Astrocyte of the spinal cord (primary cell): ENCODE measurements at places on chromosomes 7 and 10.
A peak's percentile ranks its signal among the peaks of the same experiment; 100 is the strongest.

DNA sequence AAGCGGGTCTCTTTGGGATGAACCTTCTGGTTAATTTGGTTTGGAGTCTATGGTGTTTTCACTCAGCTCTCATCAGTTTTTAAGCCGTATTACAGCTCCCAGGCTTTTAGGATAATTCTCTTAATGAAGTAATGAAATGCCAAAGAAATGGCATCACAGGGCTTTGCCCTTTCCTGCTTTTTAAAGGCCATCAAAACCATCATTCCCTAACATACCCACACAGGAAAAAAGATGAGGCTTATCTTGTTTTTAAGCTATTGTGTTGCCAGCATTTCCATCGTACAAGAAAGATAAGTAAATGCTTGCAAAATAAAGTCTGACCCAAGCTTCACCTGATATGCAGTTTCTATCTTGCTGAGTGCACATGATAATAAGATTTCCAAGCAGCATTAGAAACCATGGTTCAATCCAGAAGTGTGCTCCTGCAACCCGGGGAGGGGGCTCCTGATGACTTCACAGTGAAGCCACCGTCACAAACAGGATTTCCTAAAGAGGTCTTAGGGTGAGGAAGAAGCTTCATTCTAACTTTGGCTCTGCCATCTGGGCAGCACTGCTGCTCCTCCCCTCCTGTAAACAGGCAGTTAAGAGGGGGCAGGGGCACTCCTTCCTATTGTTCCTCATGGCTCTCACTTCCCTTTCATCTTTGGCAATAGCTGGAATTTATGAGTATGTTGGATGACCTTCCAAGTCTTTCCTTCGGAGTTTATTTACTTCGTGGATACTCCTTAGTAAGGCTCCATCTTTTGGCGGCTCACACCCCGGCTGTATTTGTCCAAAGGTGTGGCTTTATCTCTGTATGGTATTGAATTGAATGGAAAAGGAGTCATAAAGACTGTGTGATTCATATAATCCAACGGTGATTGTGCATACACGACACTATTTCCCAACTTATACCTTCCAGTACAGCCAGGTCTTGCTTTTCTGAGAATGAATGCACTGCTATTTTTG is 55.2 kb upstream of the FAM133B start:
- DNase-seq: no peak

- DNase-seq: no peak
These were observed 6.0 kb upstream of the ZRANB1 start for GRCh38 chr10:124935946-124936345.

DNA sequence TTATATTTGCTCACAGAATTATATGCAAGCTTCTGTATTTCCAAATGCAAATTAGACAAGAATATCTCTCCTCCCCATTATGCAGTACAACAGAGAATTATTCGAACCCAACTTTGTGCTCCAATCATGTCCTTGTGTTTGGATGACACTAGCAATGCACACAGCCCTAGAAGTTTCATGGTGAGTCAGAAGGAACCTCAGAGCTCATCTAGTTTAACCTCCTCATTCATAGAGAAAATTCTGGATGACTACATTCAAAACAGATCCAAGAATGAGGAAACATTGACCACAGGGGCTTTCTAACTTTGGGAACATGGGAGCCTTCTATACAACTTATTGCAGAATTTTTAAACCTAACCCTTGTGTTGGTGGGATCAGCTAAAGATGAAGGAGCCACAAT is 12.8 kb upstream of the ARID5B start:
- DNase-seq: no peak

- no peak for DNase-seq
These were observed 5.9 kb upstream of the OR2F1 start for GRCh38 chr7:143948733-143949132.

DNA sequence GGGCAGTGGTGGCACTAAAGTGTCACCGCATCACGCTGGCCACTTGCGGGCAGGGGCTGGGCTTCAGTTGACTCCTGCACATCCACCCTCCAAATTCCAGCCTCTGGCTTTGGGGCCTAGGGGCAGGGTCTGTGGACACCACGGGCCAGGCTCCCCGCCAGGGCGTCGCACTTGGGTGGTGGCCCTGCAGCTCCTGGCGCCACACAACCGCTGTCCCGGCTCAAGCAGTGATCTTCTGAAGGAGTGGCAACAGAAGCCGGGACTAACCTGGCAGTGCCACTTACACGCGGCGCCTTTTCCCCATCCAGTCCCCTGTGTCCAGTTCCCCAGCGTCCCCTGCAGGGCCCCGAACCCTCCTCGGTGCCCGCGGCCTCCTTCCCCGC is 134.3 kb upstream of the ZNF92 start:
- DNase-seq: no peak

GRCh38 chr7:121371367-121371766 is 24.7 kb downstream of the FAM3C start:
- no peak for DNase-seq

DNA sequence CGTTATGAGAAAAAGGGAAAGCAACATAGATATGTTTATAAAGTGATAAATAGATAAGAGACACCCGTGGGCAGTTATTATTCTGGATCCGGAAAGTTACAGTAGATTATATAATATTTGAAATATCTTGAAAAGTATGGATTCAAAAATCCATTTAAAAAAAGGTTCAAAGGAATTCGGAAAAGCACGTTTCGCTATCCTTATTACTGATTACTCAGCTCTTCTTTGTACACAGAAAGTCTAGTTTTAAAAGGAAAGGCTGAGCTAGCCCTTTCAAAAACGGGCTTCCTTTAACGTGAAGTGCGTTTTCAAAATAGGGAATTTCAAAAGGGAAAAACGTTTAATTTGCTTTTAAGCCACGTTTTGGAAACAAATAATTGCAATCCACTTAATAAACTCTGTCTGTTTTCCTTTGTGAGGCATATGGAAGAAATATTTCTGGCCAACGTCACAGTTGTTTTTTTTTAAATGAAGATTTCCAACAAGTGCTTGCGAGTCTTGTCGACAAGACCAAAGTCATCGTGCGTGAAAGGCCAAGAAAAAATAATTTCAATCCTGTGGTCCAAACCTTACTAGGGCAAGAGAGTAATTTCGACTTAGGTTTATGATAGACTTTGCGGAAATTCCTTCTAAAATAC is 2.2 kb upstream of the SKIDA1 start:
- DNase-seq: peak; percentile 84

- DNase-seq: no peak
These were observed 50.6 kb upstream of the MTURN start for GRCh38 chr7:30084212-30084611.

- no peak for DNase-seq
These were observed 207.5 kb downstream of the KCND2 start for GRCh38 chr7:120480472-120480871.

- DNase-seq: peak; percentile 74
These were observed 18.1 kb downstream of the MINDY4 start for GRCh38 chr7:30789334-30789711.

- no peak for DNase-seq
These were observed 198.7 kb downstream of the PTPRN2 start for GRCh38 chr7:158388928-158389327.

DNA sequence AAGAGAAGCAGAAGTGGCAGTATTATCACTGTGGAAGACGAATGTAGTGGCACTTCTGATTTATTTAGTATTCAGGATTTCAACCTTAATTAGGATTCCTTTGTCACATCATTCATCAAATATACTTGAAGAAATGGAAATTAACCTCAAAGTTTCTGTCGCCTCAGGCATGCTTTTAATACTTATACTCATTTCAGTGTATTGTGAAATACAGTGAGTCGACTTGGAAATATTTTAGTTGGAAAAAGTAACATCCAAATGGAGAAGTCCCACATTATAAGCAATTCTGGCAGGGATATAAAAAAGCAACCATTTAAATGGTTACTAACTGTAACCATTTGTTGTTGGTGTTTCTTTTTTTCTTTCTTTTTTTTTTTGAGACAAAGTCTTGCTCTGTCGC is 648.8 kb downstream of the ARL4A start:
- peak; percentile 64 for DNase-seq

- DNase-seq: no peak
These were observed 39.0 kb downstream of the DIP2C start for GRCh38 chr10:650441-650851.

DNA sequence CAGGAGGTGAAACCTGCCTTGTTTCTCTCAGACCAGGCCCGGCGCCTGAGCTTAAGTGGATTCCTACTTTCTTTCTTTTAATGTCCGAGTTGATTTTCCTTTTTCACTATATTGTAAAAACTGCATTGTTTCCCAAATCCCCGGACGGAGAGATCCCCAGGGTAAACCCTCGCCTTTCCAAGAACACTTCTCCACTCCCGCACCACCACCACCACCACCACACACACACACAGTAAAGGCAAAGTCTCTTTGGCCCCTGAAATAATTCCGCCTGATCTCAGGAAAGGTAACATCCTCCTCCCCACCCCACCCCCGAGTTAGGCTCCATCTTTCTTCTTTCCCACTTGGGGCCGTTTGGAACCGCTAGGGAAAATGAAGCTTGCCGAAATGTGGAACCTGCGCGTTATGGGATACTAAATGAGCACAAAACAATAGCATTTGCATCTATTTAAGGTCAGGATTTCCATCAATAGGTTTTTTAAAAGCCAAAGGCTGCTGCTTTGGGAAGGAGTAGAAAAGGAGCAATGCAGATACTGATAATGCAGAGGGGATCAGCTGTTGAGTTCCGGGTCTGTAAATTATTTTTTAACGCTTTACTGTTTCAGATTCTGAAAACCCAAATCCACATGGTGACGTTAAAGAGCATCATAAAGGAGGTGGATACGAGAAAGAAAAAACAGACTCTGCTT is 2.5 kb downstream of the HPSE2 start:
- DNase-seq: no peak

GRCh38 chr10:69492091-69492745 is 41.0 kb downstream of the TSPAN15 start:
- no peak for DNase-seq

GRCh38 chr10:117306674-117307073 is 65.8 kb downstream of the SLC18A2 start:
- DNase-seq: no peak

GRCh38 chr10:15725603-15726002 is 5.9 kb upstream of the ITGA8 start:
- DNase-seq: peak; percentile 74

DNA sequence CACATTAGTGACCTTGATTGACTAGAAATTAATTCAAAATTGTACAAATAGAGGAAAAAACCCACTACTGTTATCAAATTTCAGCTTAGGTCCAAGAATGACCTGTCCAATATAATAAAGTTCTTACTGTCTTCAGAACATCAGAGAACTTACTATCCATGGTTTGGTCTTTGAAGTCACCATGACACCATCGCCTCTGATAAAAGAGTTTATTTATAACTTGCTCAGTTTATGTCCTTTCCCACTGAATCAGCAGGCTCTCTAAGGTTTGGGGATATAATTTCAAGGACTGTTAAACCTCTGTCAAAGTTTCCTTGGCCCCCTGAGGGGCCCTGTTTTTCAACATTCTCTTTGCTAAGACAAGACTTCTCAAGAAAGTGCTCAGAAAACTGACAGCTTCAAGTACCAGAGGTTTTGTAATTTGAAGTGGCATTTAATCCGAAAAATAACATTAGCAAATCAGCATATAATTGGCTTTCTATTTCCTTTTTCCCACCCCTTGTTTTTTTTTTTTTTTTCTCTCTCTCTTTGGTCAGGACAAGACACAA is 191.7 kb upstream of the FERD3L start:
- DNase-seq: peak; percentile 35

DNA sequence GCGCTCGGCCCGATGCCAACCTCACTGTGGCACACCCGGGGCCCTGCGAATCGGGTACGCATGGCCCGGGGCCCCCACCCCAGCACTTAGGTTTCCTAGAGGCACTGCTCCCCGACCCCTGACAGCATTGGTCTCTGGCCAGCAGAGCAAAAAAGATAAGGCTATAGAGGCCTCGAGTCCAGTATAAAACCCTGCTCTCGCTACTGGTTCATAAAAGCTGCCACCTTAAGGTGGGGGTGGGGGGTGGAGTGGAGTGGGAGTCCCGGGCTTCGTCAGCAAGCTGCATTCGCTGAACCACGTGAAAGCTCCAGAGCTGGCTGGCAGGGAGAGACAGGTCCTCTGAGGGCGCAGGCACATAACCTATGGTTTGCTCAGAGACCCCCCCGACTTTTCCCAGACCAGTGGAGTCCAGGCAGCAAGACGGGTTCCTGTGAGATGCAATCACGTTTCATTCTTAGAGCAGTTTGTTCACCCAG is 1.3 kb downstream of the KAZALD1 start:
- DNase-seq: no peak

DNA sequence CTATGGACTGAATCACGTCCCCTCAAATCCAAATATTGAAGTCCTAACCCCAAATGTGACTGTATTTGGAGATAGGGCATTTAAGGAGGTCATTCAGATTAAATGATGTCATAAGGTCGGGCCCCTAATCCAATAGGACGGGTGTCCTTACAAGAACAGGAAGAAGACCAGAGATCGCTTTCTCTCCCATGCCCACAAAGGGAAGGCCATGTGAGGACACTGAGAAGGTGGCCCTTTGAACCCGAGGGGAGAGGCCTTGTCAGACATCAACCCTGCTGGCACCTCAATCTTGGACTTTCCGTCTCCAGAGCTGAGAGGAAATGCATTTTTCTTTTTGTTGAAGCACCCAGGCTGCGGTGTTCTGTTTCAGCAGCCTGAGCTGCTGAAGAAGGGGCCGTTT is 72.3 kb upstream of the KLF6 start:
- no peak for DNase-seq

GRCh38 chr10:75532253-75532924 is 101.0 kb downstream of the LRMDA start:
- DNase-seq: peak; percentile 75

DNA sequence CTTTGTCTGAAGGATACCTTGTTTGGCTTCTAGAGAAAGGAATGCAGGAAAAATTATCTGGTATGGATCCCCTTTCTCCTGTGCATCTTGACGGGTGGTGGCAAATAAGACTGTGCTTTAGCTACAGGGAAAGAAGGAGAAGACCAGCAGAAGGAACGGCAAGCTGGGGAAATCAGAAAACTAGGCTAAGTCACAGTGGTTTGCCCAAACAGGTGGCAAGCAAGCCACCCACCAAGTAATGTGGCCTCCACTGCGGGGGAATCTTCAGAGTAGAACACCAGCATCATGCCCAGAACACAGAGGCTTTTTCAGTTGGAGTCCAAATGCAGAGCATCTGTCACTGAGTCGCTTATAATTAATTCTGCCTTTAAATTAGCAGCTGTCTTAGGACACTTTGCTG is 282.8 kb downstream of the PHF14 start:
- DNase-seq: no peak

GRCh38 chr10:1233031-1233430 is 176.8 kb downstream of the WDR37 start:
- no peak for DNase-seq

GRCh38 chr10:13118784-13119410 is 18.9 kb downstream of the OPTN start:
- DNase-seq: no peak

GRCh38 chr10:49280001-49280408 is 19.0 kb upstream of the C10orf71 start:
- DNase-seq: peak; percentile 1

DNA sequence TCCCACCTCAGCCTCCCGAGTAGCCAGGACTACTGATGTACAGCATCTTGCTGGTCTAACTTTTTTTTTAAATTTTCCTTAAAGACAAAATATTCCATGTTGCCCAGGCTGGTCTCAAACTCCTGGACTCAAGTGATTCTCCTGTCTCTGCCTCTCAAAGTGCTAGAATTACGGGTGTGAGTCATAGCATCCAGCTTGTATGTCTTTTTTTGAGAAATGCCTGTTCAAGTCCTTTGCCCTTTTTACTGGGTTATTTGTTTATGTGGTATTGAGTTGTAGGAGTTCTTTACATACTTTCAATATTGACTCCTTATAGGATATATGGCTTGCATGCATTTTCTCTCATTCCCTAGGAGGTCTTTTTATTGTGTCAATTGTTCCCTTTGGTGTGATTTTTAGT is 486.4 kb downstream of the MAGI2 start:
- no peak for DNase-seq
